Naive B cell (primary cell): ENCODE measurements at places on chromosomes 2 and 18.

DNA sequence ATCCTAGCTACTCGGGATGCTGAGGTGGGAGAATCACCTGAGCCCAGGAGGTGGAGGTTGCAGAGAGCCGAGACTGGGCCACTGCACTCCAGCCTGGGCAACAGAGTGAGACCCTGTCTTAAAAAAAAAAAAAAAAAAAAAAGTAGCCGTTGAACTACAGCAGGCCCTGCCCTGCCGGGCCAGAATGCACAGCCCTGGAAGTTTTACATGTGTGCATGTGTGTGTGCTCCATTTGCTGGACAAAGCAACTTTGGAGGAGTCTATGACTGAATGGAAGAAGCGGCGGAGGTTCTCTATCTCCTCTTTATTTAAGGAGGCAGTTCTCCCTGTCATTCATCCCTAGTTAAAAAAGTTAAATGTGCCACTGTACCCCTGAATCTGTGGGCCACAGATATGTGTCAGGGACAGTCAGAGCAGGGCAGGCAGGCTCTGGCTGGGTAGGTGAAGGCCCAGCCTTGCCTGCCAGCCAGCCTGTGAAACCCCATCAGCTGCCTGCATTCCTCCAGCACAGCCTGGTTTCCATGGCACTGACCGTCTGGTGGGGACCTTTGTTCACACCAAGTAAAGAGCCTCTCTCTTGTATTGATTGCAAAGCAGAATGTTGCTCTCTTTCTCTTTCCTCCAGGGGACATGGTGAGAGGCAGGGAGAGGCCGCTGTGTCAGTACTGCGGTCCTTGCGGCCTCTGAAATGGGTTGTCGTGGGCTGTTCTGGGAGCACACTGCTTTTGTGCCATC, 10.9 kb downstream of the LIPG start:
- DNase-seq = no peak

DNA sequence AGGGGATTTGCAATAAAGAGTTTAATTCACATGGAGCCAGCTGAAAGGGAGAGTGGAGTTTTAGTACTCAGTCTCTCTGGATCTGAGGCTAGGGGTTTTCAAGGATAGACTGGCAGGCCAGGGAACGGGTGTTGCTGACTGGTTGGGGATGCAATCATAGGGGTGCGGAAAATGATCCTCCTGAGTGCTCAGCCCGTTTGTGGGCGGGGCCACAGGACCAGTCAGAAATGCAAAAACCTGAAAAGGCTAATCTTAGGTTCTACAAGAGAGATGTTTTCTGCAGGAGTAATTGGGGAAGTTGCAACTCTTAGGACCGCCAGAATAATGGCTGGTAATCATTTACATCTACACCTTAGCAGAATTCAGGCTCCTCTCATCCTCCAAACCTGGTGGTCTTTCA, 2.5 kb downstream of the NFU1 start:
- DNase-seq = no peak

DNA sequence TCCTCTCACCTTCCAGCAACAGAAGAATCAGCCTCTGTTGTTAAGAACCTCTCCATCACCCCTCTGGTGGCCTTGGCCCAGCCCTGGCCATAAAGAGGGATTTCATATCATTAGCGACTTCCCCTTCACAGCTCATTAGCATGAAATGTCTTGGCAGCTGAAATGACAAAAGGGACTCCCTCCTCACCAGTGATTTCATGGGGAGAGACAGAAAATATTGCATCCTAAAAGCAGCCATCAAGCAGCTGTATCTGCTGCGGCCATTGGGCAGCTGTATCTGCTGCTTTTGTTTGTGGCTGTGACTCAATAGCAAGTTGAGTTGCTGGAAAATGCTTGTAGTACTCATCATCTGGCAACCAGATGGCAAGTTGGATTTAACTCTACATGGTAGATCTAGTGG, 105.9 kb upstream of the RMDN2 start:
- DNase-seq = no peak

DNA sequence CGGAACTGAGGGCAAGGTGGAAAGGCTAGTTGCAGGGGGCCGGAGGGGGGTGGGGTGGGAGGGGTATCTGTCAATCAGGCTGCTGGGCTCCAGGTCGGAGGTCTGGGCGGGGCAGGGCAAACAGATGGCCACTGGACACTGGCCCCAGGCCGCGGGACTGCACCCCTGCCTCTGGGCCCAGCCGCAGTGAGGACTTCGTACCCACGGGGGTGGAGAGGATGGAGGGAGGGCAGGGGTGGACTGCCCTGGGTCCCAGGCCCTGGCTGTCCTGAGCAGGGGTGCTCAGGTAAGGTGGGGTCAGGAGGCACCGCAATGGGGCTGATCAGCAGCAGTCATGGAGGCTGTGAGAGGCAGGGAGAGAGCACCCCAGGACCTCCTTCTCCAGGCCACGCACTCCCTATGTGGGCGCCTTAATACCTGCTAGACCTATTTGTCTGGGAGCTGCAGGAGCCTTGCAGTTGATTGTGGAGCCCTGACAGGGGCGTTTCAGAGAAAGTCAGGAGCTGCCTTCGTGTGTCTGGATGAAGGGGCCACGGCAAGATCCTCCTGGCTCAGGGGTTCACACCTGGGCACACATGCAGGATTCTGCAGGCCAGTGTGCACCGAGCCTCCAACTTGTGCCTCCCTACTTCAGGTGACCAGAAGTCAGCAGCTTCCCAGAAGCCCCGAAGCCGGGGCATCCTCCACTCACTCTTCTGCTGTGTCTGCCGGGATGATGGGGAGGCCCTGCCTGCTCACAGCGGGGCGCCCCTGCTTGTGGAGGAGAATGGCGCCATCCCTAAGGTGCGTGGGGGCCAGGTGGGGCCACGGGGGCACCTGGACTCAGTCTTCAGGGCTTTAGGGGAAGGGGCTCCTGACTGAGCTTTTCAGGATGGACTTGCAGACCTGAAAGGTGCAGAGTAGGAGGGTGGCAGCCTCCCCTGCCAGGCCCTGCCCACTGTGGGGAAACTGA, 1.5 kb downstream of the CTDSP1 start:
- DNase-seq = no peak

DNA sequence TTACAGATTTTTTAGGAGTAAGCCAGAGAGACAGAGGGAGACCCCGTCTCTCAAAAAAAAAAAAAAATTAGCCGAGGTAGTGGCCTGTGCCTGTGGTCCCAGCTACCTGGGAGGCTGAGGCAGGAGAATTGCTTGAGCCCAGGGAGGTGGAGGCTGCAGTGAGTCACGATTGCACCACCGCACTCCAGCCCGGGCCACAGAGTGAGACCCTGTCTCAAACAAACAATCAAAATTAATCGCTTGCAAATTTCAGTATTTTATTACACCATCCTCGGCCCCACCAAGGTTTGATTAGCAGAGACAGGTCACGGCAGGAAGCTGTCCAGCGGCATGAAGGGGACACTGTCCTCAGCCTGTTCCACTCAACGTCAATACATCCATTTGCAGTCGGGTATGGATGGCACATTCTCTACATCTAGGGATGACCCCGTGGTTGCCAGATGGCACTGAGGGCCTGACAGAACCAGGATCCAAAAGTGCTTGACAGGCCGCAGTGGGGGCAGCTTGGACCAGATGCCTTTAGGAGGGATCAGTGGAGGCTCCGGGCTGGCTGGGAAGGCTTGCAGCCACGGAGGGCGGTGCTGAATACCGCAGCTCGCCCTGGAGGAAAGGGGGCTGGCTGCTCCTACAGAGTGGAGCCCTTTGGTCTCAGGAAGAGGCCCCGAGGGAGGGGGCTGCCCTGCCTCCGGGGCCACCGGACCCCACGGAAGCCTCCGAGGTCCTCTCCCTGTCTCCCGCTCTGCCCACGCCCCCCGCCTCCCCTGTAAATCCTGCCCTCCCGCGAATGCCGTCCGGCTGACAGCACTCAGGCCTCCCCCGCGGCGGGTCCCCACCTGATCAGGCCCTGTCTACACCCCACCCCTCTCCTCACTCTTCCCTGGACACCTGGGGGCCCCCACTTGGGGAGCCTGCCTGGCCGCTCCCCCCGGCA, 13.1 kb downstream of the ASPRV1 start:
- no peak for DNase-seq

DNA sequence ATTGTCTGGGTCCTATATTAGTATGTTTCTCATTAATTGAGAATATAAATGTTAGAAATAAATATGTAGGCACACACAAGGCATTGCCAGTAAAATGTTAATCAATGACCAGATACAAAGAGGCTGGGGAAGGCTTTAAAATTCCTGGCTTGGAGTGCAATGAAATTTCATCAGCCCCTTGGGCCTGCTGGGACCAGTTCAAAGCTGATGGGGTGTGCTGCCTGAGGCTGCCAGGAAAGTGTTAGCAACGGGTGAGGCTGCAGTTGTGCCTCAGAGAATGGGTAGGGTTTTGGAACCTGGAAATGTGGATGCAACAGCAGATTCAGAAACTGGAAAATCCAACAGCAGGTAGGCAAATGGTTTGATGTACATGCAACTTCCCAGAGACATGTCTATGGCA, 68.9 kb downstream of the DIPK1C start:
- DNase-seq = no peak

- no peak for DNase-seq
Observed at GRCh38 chr2:62112179-62112578, 83.7 kb upstream of the B3GNT2 start.

DNA sequence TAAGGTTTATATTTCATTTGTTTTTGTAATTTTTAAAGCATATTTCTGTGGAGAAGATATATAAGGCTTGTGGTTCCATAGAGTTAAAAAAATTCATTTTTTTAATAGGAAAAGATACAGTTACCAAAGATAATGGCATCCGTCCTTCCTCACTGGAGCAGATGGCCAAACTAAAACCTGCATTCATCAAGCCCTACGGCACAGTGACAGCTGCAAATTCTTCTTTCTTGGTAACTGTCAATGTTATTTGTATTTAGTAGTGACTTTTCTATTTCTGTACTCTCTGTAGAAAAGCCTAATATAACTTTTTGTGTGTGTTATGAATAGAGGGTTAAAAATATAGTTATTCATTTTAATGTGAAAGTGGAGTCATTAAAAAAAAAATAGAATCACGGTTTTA, 35.1 kb downstream of the HADHB start:
- DNase-seq = no peak

- no peak for DNase-seq
Observed at GRCh38 chr2:97708048-97708380, 5.4 kb upstream of the ZAP70 start.

DNA sequence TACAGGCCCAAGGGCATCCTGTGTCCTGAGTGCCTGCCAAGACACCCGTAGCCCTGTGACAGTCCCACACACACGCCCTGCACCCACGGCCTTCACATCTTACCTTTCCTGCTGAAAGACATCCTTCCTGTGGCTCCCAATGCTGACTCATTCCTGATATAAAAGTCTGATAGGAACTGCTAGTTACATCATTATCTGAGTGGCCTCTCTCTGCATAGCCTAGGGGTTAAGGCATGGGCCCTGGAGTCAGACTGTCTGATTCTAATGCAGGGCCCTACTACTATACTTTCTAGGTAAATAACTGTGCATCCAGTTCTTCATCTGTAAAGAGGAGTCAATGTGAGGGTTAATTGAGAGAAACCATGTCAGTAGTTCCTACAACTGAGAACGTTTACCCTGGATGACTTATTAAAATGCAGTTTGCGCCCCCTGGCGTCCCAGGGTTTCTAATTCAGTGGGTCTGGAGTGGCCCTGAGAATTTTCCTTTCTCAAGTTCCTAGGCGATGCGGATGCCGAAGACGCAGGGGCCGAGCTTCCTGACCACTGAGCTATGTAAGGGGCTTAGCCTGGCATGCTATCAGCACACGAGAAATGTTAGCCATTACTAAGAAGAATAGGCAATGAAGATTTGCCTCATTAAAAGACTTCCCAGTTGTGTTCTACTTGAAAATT, 6.0 kb upstream of the GPR45 start:
- DNase-seq = peak; percentile 67

GRCh38 chr2:232534940-232535651, 4.4 kb upstream of the CHRNG start:
- no peak for DNase-seq

DNA sequence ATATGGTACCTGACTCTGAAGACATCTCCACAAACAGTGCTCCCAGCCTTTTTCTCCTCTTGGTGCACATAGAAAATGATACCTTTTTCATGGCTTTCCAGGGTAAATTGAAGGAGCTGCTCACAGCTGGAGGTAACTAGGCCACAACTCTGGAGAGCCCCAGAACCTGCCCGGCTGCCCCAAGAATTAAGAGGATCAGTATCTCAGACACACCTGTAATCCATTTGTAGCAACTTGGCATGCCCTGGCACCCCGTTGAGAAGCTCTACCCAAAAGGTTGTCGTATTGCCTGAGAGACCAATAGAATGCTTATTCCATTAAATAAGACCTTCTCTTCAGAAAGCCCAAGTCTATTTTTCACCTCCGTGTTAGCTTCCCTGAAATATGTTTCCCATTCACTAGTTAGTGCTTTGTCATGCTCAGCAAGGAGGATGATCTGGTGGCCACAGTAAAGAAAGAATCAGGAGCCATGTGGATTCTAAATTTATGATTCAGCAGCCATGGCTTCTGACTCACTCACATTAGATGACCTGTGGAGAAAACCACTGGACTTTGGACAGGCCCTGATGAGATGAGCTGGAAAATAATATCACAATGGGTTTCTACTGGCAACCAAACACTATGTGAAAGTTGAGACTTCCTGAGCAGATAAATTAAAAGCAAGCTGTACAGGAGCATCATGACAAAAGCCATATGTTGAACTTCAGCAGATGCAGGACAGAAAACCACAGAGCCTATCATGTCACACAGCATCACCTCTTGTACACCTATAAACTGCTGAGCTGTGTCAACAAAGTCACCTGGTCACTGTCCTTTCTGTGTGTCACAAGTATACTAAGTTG, 253.3 kb upstream of the OSR1 start:
- no peak for DNase-seq

DNA sequence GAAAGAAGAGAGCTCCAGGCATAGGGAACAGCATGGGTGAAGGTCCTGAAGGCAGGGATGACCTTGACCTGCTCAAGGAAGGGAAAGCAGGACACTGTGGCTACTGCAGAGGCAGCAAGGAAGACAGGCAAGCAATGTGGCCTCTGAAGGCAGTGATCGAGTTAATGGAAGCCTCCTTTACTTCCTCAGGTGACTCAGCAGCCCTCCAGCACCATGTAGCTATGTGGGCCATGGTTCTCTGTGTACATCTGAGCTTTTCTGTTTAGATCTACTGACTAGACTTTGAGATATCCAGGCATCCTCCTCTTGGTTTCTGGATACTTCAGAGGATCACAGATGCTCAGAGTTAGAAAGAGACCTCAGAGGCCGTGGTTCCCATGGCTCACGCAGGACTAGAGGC, 107.3 kb upstream of the PID1 start:
- DNase-seq = no peak

- DNase-seq = no peak
Observed at GRCh38 chr2:215369181-215369760, 57.4 kb downstream of the ATIC start.

- no peak for DNase-seq
Observed at GRCh38 chr2:238336151-238336550, 15.8 kb downstream of the TRAF3IP1 start.
